ENCODE measurements at places on chromosomes 3 and 15.

DNA sequence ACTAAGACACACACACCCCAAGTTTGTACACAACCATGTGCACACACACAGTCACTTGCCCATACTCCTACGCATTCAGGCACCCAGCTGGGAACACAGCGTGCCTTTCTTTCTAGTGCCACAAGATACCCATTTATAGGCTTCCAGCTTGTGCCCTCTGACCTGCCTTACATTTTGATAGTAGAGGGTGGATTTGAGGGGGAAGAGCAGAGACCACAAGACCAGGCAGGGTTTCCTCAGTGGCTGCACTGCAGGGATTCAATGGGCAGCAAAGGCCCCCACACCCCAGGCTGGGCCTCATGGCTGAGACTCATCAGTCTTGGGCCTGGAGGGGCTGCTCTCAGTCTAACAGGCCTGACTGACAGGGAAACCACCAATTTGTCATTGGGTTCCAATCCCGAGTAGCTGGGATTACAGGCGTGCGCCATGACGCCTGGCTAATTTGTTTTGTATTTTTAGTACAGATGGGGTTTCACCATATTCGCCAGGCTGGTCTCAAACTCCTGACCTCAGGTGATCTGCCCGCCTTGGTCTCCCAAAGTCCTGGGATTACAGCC is 18.8 kb upstream of the ANKDD1A start:
- DNase-seq, result no peak

- no peak for DNase-seq
These were observed 303.1 kb downstream of the RPLP1 start for GRCh38 chr15:69755551-69756310.

- no peak for DNase-seq
These were observed 39.3 kb upstream of the UTS2B start for GRCh38 chr3:191369616-191370010.

DNA sequence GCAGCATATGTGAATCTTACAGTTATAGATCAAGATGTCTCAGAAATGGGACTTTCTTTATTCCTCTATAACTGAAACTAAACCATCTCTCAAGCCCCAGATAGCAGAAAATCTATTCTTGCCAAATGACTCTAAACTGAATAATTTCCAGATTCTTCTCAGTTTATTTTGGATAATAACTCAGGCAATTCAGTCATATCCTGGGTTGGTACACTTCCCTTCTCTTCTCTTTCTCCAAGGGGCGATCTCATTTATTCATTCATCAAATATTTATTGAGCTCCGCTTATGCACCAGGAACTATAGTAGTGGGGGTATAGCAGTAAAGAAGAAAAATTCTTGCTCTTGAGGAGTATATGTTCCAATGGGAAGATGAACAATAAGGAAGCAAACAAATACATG is 13.5 kb upstream of the PCOLCE2 start:
- DNase-seq, result no peak

GRCh38 chr3:189188466-189188865 is 16.7 kb downstream of the TPRG1 start:
- DNase-seq, result no peak

GRCh38 chr15:52463638-52464037 is 65.0 kb downstream of the MYO5A start:
- no peak for DNase-seq

DNA sequence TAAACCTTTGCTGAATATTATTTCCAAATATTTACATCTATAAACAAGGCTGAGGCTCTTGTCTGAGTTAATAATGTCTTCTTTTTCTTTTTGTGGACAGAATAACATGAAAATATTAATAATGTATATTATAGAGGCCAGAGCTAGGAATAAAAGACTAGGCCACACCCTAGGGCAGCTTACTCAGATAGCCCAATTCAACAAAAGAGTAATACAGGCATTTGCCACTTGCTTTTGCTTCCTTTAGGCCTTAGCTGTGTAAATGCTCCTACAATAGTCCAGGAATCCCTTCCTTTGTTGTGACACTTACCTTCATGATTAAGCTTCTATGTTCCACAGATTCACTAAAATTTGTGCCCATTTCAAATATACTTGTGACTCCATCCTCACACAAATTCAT is 16.5 kb downstream of the IMPG2 start:
- no peak for DNase-seq

DNA sequence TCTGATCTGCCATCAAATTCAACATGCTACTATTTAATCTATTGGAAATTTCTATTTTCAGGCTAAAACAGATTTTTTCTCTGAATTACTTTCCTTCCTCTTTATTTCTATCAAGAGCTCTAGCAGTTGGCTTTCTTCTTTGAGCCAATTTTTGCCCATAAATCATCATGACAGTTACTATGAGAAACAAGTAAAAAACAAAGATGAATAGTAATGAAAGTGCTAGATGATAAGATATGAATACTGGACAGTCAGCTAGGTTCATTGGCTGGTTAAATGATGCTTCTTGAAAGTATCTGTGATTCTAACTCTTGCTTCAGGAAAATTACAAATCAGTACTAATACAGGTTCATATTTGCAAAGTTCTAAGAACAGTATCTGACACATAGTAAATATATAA is 38.6 kb upstream of the NANOGP8 start:
- DNase-seq, result no peak

DNA sequence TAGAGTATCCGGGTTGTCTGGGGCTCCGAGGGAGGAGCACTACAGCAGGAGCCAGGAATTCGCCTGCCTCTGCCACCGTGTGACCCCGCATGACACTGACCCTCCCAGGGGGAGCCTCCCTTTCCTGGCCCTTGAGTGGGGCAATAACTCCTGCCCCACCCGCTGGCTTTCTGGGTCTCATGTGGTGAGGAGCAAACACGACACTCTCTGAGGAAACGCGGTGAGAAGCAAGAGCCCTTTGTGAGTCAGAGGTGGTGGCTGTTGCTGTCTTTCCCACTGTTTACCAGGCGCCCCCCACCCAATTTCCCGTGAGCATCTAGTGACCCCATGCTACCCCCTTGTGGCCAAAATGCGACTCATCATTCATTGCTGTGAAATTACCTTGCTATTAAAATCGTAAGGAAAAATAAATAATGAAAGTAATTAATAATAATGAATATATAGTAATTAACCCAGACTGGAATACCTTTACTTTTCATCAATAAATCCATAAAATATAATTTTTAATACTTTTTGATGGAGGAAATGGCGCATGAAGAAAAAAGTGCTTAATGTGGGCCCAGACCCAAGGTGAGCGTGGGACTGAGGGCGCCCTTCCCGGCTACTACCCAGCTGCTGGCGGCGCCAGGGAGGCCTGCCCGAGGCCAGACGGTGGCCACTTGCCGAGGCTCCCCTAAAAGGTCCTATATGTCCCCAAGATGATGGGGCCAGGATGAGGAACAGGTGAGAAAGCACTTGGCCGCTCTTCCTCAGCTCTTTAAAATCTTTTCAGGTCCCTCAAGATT is 29.3 kb downstream of the CCNL1 start:
- peak; percentile 56 for DNase-seq

DNA sequence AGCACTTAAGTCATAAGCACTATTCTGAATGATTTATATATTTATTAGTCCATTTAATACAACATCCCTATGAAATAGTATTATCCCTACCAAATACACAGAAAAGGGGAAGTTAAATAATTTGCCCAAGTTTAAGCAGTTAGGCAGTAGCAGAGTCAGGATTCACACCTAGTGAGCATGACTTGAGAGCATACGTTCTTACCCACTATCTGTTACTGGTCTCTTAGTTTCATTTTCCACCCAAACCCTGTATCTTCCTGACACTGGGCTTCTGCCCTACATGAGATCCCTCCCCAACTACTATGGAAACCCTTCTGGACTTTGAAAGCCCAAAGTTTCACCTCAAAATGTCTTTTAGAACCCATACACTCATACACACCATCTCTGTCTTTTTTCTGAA is 4.4 kb upstream of the ATOSA start:
- no peak for DNase-seq

DNA sequence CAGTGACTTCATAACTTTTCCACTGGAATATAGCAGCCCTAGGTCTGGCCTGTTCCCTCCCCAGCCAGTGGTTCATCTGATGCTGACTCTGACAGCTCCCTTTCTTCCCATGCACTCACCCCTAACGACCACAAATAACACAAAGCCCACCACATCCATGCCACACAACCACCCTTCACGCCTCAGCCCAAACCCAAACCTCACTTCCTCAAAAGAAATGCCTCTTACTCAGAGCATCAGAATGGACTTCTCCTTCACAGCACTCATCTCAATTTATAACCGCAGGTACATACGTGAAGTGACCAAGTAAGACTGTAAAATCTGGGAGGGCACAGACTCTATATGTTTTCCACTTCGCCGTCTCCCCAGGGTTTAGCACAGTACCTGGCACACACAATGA is 1.1 kb downstream of the RBSN start:
- no peak for DNase-seq

- DNase-seq, result no peak
These were observed 30.1 kb upstream of the TIMP4 start for GRCh38 chr3:12188681-12189287.

GRCh38 chr3:94420931-94421330 is 358.1 kb downstream of the NSUN3 start:
- DNase-seq, result no peak
